K562 (cell line): ENCODE measurements at places on chromosomes 6 and 20. TPM values are rescaled to one million over a fixed set of nuclear protein-coding genes. Genes with fewer than 3 reads are reported as not detected.
A peak's percentile ranks its signal among the peaks of the same experiment; 100 is the strongest.

CNBD2 gene
- total RNA-seq: 4.5 and 5.3 TPM in 2 replicates

ANGPT4 gene
- not detected in 2 replicates for total RNA-seq

CTAGE9 gene
- total RNA-seq: not detected in 2 replicates

HCRTR2 gene
- not detected in 2 replicates for total RNA-seq

PRSS16 gene
- 12.1 and 12.7 TPM in 2 replicates for total RNA-seq

BANF2 gene
- not detected in 2 replicates for total RNA-seq

SAMD5 gene
- 0.55 and 0.58 TPM in 2 replicates for total RNA-seq

HCK gene
- not detected in 2 replicates for total RNA-seq

FKBP1C gene
- total RNA-seq: 0.29 TPM in 1 of 2 replicates, not detected in the other

CFAP61 gene
- total RNA-seq: not detected in 2 replicates

DUSP15 gene
- total RNA-seq: not detected in 2 replicates

DNA sequence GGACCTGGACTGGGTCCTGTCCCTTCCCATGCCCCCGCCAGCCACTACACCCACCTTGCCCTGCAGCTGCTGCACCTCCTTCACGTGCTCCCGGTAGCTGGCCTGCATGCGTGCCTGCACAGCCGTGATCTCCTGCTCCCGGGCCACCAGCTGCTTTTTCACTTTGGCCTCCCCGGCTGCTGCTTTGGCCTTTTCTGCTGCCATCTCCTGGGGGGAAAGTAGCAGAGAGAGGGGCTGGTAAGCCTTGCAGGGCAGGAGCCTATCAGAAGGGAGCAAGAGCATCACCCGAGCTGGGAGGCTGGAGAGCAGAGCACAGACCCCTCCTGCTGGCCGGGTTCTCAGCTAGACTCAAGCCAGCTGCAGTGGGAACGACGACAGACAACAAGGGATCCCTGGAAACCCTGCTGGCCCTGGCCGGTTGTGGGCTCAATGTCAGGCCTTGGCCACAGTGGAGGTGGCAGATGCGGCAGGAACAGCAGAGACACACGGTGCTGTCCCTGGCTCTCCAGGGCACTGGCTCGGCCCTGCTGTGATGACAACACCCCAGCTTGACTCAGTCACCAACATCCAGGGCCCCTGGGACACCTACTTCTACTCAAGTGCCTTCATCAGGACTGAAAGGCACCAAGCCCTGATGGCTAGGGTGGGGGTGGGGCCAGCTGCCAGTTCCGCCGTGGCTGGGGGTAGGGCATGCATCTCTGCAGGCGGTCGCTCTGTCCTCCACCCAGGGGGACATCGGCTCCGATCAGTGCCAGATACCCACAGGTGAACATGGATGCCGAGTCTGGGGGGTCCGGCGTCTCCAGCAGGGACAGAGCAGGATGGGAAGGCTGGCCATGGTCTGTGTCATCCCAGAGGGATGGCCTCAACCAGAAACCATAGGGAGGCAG lies 45.3 kb downstream of the RRBP1 start:
- DNase-seq: no peak

- no peak for DNase-seq
These were observed 89.7 kb downstream of the INSM1 start for GRCh38 chr20:20457392-20458126.

- DNase-seq: no peak
These were observed 86.8 kb downstream of the CBLN4 start for GRCh38 chr20:55918471-55918870.

DNA sequence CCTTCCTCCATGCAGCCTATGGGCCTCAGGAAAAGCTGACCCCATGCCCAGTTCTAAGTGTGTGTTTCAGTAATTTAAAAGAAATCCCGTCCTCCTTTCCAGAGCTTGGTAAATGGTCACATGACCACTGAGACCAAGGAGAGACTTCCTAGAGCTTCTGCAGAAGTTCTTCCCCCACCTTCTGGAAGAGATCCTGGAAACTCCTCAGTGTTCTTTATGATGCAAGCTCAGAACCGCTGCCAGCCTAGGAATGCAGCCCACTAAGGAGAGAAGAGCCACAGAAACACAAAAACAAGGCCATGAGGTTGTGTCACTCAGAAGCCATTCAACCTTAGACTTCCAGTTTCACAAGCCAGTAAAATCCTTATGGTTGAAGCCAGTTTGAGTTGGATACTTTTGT lies 348.4 kb downstream of the TPBG start:
- no peak for DNase-seq

- peak; percentile 73 for DNase-seq
These were observed at the start of gene FAM50B for GRCh38 chr6:3848925-3849605. Gene FAM50B (plus strand): TSS chr6:3849373. CDS start chr6:3849812, 439 bp downstream.

DNA sequence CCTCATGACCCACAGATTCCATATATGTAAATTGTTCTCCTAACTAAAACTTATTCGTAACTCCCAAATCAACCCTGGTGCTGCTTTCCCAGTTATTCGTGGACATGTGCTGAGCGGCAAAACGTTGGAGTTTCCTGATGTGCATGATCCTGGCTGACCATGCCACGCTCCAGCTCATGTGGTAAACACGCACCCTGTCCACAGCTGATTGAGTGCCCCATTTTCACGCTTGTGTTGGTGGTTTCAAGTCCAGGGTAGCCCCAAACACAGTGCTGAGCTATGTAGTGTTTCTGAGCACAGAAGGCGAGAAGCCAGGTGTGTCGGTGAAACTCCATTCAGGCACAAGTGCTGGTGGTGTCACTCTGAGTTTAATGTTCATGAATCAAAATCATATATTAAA lies 19.1 kb upstream of the FOXC1 start:
- no peak for DNase-seq

DNA sequence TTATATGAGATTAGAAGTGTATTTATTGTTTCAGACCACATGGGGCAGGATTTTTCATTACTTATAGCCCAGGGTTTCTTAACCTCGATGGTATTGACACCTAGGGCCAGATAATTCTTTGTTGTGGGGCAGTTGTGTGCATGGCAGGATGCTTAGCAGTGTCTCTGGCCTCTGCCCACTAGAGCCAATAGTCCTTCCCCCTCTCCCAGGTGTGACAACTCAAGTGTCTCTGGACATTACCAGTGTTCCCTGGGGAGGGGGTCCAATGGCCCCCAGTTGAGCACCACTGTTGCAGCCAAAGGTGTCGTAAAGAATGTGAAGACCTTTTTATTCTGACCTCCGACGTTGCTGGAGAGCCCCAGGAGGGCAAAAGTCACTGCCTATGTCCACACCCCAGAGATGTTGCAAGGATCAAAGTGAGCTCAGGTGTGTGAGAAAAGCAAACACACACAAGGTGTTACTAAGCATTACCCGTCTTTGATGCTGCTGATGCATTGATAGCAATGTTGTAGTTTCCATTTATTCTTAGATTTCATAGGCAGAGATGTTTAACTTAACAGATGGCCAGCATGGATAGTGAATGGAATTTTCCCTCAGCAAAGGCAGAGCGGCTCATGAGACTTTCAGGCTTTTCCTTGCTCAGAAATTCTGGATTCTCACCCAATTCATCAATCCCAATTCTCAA lies 22.2 kb downstream of the BANF2 start:
- DNase-seq: peak; percentile 8

DNA sequence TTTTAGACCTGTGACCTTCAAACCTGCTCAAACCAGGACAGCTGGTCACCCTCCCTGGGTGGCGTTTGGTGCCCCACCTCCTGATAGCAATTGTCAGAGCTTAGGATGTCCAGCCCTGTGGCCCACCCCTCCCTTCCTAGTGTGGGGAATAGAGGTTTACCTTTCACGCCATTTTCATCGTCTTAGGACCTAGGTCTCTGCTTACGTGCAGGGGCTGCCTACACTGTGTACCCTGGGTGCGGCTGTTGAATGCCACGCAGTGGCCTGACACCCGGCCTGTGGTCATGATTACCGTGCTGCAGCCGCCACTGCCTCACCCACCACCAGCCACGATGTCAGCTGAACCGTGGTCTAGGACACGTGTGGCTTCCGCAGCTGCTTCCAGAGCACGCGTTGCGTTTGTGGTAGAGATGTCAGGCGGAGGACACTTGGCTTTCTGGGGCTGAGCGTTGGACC lies 157.3 kb downstream of the DTNBP1 start:
- no peak for DNase-seq

- no peak for DNase-seq
These were observed 65.0 kb upstream of the SUPT3H start for GRCh38 chr6:45442716-45443115.

DNA sequence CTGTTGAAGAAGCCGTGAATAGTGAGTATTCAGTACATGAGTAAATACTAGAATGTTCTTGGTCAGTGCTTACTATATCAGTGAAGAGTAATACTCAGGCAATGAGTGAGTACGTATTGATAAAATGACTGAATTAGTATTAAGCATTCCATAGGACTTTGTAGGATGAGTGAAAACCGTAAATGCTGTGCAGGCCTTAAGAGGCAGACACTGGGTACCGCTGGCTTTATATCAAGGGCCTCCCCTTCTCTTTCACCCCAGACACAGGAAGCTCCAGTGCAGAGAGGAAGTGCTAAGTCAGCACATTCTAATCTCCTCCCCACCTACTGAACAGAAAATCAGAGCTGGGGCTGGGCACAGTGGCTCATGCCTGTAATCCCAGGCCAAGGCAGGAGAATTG lies 24.2 kb downstream of the POFUT1 start:
- no peak for DNase-seq

GRCh38 chr6:142966294-142966693 lies 21.3 kb upstream of the HIVEP2 start:
- DNase-seq: no peak

DNA sequence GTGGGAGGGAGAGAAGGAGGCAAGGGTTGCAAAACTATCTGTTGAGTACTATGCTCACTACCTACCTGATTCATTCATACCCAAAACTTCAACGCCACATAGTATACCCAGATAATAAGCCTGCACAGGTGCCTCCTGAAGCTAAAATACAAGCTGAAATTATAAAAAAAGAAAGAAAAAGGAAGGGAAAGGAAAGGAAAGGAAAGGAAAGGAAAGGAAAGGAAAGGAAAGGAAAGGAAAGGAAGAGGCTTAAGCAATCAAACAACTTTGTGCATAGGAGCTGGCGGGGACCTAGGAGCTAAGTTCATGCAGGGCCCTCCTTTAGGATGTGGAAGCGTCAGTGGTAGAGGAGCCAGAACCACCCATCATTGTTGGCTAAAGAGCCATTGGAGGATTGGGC lies 108.9 kb upstream of the SYNDIG1 start:
- no peak for DNase-seq

DNA sequence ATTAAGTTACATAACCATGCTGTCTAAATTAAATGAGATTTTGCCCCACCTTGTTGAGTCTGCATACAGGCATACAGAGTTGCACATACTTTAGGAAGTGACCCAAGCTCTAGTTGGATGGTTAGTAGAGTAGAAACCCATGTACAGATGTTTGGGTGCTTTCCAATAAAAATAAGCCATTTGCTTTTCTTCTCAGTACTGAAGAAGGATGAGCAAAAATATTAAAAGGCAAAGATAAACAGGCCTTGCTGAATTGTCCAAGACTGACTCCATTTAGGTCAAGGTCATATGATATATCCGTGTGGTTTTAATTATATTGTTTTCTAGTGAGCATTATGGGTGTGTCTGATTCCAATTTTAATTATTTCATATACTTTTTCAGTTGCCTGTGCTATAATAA lies 589.4 kb downstream of the RFPL4B start:
- DNase-seq: no peak

- DNase-seq: no peak
These were observed 347.7 kb downstream of the PRKN start for GRCh38 chr6:162379757-162380409.

GRCh38 chr6:133432021-133432989 lies 191.1 kb downstream of the EYA4 start:
- DNase-seq: no peak

DNA sequence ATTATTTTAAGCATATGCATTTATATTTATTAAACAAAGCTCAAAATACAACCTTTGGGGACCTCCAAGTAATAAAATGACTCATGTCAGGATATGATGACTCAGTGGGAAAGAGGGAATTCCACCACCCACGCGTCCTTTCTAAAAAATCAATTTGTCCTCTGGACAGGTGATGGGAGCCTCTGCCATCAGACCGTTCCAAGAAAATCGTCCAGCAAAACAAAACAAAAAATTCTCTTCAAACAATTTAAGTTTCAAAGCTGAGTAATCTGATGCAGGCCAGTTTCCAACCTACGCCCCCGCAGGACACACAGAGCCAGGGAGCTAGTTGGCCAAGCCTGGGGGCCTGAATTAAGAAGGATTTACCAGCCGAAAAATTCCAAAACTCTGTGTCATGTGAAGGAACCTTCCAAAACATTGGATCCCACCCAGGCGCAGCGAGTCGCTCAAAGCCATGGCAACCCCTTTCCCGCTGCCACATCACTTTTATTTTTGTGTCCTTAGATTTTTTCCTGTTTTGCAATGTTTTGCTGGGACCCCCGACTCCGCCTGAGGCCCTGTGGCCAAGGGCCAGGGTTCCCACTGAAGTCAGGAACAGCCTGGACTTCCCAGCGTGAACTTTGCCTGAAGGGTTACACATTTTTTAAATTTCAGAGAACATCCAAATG lies 95.3 kb downstream of the NFATC2 start:
- no peak for DNase-seq

- DNase-seq: no peak
These were observed 24.2 kb upstream of the PCSK2 start for GRCh38 chr20:17202673-17203072.

DNA sequence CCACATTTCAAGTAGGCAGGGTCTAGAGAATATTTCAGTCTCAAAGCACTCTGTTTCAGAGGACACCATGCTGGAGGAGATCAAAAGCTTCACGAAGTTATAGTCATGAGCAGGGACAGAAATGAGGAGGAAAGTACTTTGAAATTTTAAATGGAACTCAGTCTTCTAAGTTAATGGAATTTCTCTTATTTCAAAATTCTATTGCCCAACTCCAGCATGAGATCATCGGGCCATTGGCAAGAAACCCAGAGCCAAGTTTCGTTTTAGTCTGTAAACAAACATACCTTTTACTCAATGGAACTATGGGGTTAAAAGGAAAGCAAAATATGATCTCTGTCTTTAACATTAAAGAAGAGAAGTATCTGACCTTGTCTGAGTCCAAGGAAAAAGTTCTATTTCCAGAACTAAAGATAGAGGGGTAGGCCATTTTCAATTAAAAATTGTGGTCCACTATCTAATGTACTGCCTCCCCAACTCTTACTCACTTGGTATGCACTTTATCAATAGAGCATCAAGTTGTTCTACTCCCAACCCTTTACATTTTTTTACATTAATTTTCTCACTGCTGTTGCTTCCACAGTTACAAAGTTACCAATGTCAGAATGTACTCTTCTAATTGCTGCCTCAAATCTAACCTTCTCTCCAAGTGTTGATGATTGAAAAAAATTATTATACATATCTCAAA lies 235.3 kb upstream of the NRSN1 start:
- no peak for DNase-seq

- DNase-seq: no peak
These were observed at the start of gene KIF25 for GRCh38 chr6:167997642-167998041. Gene KIF25 (plus strand): TSS chr6:167997671. CDS start chr6:168029586, 31,915 bp downstream.
